ENCODE measurements at places on chromosomes 5 and 9. TPM values are rescaled to one million over a fixed set of nuclear protein-coding genes. Genes with fewer than 3 reads are reported as not detected.

CDH12 gene
- 21.1 TPM for total RNA-seq

ZMAT2 gene
- 67.6 TPM for total RNA-seq

DMRT3 gene
- total RNA-seq = 1.4 TPM

GPX3 gene
- total RNA-seq = 34.8 TPM

C5orf58 gene
- total RNA-seq = not detected

SLC26A2 gene
- total RNA-seq = 3.6 TPM

TMEM252 gene
- total RNA-seq = not detected

HAVCR2 gene
- 3.6 TPM for total RNA-seq

PPP2R2B gene
- 185 TPM for total RNA-seq

SPINK6 gene
- not detected for total RNA-seq

PPP3R2 gene
- 1.3 TPM for total RNA-seq

LPAR1 gene
- 212 TPM for total RNA-seq

MLANA gene
- total RNA-seq = not detected

UQCRQ gene
- total RNA-seq = 360 TPM

PCDHB16 gene
- 4.8 TPM for total RNA-seq

PCDHGB1 gene
- total RNA-seq = 10.8 TPM

SLC6A18 gene
- not detected for total RNA-seq

PCA3 gene
- total RNA-seq = 0.31 TPM

GCNT4 gene
- total RNA-seq = 9.3 TPM

DNAH5 gene
- 2.0 TPM for total RNA-seq

SLC25A2 gene
- not detected for total RNA-seq

SLC12A7 gene
- total RNA-seq = 13.2 TPM

CFAP90 gene
- total RNA-seq = 9.5 TPM

FGF1 gene
- 71.0 TPM for total RNA-seq

GABRP gene
- not detected for total RNA-seq

ARID3C gene
- not detected for total RNA-seq

APBB3 gene
- total RNA-seq = 50.7 TPM

SHOC1 gene
- not detected for total RNA-seq

SAXO1 gene
- 0.71 TPM for total RNA-seq

PNPLA7 gene
- total RNA-seq = 31.7 TPM

ECSCR gene
- 3.5 TPM for total RNA-seq

PCDHGB7 gene
- total RNA-seq = 24.0 TPM

MSMP gene
- total RNA-seq = not detected

SPATA6L gene
- 11.2 TPM for total RNA-seq

CDC25C gene
- not detected for total RNA-seq

ATP10B gene
- total RNA-seq = 28.0 TPM

DIAPH1 gene
- 49.2 TPM for total RNA-seq

CCDC192 gene
- total RNA-seq = not detected

ELAVL2 gene
- 77.3 TPM for total RNA-seq

CHD1 gene
- 34.4 TPM for total RNA-seq

TAF11L10 gene
- total RNA-seq = not detected

GAPT gene
- 2.6 TPM for total RNA-seq

CBY3 gene
- 0.80 TPM for total RNA-seq

ZNF883 gene
- total RNA-seq = 16.5 TPM

SPINK9 gene
- not detected for total RNA-seq
